ENCODE measurements at places on chromosomes 16 and 17.
A peak's percentile ranks its signal among the peaks of the same experiment; 100 is the strongest.

- peak; percentile 56 for DNase-seq
These were observed at the start of gene ADCY9 for GRCh38 chr16:4116325-4117249. Gene ADCY9 (minus strand): TSS chr16:4116442. CDS start chr16:4115442, 1,000 bp downstream.

DNA sequence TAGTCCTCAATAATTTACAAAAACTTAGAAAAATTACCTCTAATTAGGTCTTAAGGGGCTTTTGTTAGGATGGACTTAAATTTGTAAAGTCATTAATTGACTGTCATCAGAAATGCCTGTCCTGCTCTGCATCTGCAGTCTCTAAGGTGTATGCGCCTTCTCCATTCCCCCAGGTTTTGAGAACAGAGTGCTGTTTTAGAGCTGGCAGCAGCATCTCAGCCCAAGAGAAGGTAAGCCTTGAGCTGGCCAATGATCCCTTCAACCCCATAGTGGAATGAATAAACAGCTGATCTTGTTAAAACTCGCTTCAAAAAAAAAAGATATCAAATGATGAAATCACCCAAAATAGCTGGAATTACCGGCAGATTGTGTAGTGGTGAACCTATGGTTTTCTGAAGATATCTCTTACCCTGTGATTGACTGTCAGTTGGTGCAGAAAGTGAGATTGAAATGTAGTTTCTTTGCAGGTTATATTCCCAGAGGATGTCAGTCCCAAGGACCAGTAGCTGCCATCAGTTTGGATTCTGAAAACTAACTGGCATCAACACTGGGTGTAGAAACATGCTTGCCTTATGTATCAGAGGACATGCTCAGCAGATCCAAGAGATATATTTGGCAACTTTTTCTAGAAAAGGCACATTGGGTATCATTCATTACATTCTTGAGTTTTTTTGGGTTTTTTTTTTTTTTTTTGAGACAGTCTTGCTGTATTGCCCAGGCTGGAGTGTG lies 25.7 kb downstream of the TRPV2 start:
- DNase-seq = no peak

- DNase-seq = no peak
These were observed 23.5 kb downstream of the COX10 start for GRCh38 chr17:14092808-14093207.

- no peak for DNase-seq
These were observed 9.4 kb downstream of the DUSP3 start for GRCh38 chr17:43769426-43769825.

GRCh38 chr17:65444049-65444448 lies 117.4 kb downstream of the AXIN2 start:
- DNase-seq = no peak

DNA sequence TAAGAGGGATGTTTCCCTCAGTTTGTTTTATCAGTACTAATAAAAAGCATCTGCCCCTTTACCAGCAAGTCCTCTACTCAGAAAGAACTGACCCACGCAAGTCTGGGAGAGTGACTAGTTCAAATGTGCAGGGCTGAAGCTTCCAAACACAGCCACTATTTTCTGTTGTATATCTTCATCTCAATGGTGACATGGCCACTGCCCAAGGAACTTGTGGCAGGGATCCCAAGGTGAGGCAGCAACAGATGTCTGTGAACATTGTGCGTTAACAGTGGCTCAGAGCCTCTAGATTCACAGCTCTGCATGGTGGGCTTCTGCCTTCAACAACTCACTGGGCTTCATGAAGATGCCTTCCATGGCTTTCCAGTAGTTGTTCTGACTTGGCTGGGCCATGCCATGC lies 3.7 kb upstream of the BLTP2 start:
- no peak for DNase-seq

GRCh38 chr16:67804853-67805542 lies 1.4 kb downstream of the RANBP10 start:
- DNase-seq = no peak

DNA sequence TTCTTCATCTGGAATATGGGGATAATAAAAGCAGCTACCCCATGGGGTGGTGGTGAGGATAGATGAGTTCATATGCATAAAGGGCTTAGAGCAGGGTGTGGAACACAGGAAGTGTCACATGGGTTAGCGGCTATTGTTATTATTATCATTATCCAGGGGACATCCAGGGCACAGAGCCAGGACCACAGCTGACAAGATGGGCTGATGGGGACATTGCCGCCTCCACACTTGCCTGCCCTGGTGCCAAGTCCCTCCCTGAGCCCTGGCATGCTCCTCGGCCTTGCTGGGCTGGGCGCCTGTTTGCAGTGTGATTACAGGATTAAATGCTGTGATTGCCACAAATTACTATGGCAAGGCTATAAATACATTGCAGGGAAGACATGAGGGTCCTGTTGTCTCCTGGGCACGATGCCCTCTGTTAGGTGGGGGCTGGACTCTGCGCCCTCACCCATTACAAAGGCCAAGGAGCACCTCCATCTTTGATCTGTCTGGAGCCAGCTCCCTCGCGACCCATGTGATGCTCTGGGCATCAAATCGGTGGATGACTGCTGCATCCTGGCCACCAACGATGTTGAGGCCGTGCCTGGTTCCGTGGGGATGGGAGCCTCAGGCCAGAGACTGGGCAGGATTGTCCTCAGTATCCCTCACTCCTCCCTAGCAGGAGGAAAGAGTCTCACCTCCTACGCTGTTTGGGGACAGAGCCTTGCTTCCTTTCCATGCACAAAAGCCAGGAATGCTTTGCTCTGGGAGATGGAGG lies 43.2 kb downstream of the PIMREG start:
- DNase-seq = no peak

DNA sequence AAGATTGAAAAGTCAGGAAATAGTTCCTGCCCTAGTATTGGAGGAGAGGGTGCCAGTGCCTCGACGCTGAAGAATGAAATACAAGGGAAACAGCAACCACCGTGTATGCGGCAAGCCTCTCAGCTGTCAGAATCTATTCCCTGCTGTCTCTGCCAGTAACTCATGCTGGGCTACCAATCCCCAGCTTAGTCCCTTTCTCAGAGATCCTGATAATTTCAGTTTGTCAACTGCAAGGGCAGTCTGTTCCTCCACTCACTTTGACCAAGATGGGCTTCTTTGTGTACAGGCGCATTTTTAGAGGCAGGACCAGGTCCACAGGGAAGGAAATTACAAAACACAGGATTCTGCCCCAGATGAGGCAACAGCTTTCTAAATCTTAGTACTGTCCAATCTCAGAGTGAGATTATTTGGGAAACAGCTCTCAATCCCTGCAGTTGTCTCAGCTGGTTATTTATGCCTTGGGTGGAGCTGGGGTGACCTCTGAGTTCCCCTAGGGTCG lies 1.3 kb downstream of the NQO1 start:
- no peak for DNase-seq

- DNase-seq = peak; percentile 13
These were observed 2.3 kb upstream of the IL4R start for GRCh38 chr16:27311448-27311830.

- no peak for DNase-seq
These were observed 59.4 kb downstream of the CMC2 start for GRCh38 chr16:80947239-80947638.

GRCh38 chr17:64765191-64765889 lies 103.2 kb upstream of the SMURF2 start:
- DNase-seq = no peak

DNA sequence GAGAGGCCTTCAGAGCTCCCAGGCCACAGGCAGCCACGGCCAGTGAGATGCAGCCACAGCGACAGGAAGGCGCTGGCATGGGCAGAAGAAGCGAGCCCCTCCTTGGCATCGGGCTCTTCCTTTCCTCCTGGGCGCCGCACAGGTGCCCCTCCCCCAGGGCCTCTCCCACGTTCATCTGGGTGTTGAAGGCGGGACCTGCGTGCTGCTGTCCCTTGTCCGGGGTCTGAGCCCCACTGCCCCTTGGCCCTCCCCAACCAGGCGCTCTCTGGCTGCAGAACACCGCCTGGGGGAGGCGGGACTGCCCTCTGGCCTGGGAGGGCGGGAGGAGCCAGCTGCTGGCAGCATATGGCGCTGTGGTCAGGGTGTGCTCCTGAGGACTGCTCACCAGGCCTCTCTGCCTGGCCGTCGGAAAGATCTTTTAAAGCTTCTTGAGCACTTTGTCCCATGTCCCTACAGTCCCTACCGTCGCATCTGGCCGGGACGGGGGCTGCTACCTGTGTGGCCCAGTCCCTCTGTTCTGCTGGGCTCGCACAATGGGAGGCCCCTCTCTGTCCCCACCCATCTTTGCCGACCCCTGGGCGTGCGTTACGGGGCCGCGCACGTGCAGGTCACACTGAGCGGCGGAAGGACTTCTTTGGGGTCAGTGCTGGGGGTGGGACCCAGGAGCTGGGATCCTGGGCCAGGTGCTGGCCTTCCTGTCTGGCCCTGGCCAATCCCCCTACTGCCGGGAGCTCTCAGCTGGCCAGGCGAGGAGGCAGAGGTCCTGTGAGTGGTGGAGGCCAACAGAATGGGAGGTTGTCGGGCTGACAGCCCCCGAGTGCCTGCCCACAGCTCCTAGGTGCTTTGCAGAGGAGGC lies 1.7 kb downstream of the SLC25A10 start:
- no peak for DNase-seq

- no peak for DNase-seq
These were observed 159.5 kb downstream of the RBFOX1 start for GRCh38 chr16:7492122-7492521.

- peak; percentile 5 for DNase-seq
These were observed 27.6 kb downstream of the PRKAR1A start for GRCh38 chr17:68539548-68540467.

- no peak for DNase-seq
These were observed 20.5 kb downstream of the KRT9 start for GRCh38 chr17:41551365-41551764.

DNA sequence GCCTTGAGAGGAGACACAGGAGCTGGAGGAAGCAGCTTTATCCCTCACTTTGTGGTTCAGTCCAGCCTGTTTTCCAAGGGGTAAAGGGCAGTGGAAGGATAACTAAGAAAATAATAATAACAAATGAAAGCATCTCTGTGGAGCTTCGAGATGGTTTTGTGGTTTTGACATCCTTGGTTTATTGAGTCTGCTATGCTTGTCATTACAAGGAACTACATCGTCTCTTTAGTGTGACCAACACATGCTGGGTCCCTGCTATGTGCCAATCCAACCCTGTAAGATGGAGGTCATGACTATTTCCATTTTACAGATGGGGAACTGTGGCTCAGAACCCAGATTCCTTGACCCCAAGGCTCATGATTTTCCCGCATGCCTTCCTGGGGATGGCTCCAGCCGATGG lies 124.8 kb downstream of the MRM1 start:
- no peak for DNase-seq

DNA sequence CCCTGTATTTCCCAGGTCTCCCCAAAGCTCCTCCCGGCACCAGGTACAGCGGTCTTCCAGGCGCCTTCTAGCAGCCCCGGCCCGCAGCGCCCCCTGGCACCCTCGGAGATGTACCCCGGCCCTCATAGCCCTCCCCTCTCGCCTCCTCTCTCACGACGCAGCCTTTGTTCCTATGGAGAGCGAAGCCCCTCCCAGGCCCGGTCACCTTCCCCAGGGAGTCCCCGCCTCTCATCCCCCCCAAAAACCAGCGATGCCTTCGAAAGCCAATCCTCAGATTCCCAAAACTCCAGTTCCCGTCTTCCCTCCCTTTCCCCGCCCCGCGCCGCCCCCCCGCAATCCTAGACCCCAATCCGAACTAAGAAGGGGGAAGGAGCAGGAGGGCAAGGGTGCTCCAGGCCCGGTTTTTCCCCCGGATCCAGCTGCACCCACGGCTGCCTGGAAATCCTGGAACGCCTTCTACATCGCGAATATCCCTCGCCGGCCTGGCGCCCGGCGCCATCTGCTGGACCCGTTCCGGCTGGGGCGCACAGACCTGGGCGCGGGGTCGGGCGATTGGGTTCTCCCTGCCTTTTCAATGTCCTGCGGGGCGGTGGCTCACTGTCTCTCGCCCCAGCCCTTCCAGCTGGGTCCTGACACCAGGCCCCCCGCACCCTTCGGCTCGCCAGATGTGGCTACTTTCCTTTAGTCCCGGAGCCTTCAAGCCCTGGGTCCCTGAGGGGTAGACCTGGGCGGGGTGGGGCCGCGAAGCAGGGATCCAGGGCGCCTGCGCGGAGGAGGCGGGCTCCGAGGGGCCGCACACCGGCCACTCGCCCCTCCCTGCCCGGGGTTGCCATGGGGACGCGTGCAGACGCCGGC lies at the start of gene DNAH2:
Gene DNAH2 (plus strand): TSS at position 844 of the 855 bp plus-strand sequence. CDS start 1,991 bp downstream, outside the sequence.
- peak; percentile 96 for DNase-seq

GRCh38 chr17:82228842-82229697 lies at the start of gene SLC16A3:
Gene SLC16A3 (plus strand): TSS chr17:82229042. CDS start chr17:82236009, 6,967 bp downstream.
- no peak for DNase-seq

- DNase-seq = no peak
These were observed 1202.9 kb upstream of the CDH8 start for GRCh38 chr16:63239065-63239570.
